ENCODE measurements at places on chromosomes 2 and 18.

- no peak for DNase-seq
These were observed 64.1 kb downstream of the ZCCHC2 start for GRCh38 chr18:62586781-62587487.

GRCh38 chr2:197011801-197012641 lies 85.5 kb upstream of the PGAP1 start:
- no peak for DNase-seq

DNA sequence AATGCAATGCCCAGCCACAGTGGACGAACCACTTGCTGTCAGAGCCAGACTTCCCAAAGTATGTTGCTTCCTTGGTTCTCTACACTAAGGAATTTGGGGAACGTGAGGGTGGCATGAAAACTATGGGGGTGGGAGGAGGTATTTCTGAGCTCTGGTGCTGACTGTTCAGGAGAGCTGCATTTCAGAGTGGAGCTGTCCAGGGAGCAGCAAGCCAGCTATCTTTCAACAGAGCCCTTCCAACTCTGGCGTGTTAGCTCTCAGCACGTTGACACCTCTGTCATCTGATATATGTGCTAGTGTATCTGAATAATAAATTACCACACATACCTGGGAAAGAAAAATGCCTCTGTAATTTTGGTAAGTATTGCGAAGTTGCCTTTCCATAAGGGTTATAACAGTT lies 66.1 kb downstream of the SAP130 start:
- no peak for DNase-seq

DNA sequence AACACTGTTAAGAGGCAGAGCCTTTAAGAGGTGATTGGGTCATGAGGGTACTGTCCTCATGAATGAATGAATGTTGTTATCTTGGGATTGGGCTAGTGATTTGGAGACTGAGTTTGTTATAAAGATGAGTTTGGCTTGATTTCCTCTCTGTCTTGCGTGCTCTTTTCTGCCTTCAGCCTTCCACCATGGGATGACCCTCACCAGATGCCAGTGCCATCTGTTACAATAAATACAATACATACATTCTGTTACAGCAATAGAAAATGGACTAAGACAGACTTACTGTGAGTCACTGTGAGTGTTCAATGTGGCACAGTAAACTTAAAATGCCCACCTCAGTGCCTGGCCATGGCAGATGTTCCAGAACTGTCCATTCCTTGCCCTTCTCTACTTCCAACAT lies 95.0 kb upstream of the ZFP36L2 start:
- DNase-seq = no peak

DNA sequence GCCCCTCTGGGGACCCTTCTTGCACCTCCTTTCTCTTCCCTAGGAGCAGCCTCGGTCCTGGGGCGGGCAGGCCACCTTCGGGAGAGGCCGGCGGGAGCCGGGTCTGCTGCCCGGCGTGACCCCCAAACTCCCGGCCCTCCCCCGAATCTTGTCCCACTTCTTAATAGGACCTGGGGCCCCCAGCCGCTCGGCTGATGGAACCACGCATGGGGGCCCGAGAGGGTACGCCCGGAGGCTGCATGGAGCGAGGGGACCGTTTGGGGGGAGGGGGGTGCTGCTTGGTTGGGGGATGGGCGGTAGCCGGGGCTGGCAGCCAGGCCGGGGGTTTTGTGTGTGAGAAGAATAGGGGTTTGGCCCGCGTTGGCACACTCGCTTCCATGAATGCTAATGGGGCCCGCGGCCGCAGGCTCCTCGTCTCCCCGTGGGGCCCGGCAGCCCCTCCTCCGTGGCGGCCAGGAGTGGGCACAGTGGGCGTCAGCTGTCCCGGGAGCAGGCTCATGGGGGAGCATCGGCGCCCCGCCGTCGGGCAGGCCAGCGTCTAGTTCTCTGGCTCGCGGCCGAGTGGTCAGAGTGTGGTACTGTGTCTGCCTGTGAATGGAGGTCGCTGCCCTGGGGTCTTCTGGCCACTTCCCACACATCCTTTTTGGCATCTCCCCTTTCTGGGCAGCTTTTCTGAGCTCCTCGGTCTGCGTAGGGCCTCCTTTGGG lies 1.0 kb downstream of the GAREM2 start:
- no peak for DNase-seq

GRCh38 chr2:188931361-188931760 lies 42.8 kb upstream of the COL3A1 start:
- DNase-seq = no peak

Data from stimulated activated CD8-positive, alpha-beta memory T cell treated with anti-CD3 and anti-CD28 coated beads, Interleukin-12 subunit alpha, Interleukin-12 subunit beta, amount 100 ng/mL, for 4 hours (primary cell).